ENCODE measurements at places on chromosomes 5 and 9.

GRCh38 chr9:113391917-113392316, 9.2 kb downstream of the ALAD start:
- no peak for DNase-seq

DNA sequence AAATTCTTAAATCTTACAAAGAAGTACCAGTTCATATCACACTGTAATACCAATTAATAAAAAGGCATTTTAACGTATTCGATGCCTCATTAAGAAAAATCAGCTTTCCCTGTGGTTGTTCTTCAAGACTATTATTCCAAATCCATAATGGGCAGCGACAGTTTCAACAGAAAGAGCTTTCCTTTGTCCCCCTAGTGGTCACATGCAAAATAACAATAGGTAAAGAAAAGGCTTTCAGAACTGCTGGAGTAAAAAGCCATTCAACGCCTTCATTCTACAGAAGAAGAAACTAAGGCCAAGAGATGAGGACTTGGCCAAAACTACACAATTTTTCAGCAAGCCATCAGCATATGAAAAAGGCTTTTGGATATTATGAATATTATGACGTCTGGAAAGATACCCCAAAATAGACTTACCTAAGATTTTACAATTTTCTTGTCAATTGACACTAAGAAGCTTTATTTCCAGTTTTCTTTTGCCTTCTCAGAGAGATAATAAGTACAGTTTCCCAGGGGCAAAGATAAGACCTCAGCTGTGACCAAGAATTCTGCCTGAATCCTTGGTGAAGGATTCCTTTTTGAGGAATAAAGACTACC, 6.7 kb upstream of the CDH6 start:
- DNase-seq, result no peak

- no peak for DNase-seq
Measured at GRCh38 chr5:58828258-58828657, 245.4 kb downstream of the RAB3C start.

GRCh38 chr9:105901514-105902109, 207.3 kb downstream of the TMEM38B start:
- DNase-seq, result peak; percentile 37

DNA sequence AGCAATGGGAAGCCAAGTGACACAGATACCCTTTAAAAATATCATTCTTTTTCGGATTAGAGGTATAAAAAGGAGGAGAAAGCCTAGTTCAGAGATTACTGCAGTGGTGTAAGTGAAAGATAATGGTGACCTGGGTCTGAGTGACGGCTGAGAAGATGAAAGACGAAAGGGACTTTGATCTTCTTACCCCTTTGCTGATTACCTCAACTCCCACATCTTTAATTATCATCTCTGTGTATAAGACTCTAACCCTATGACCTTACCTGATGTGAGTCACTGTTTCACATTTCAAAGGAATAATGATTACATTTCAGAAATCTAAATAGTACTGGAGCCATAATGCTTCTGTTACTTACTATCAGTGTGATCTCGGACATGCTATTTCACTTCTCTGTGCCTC, 21.4 kb upstream of the CCNO start:
- no peak for DNase-seq

- no peak for DNase-seq
Measured at GRCh38 chr9:89482056-89482851, 15.7 kb downstream of the SEMA4D start.

DNA sequence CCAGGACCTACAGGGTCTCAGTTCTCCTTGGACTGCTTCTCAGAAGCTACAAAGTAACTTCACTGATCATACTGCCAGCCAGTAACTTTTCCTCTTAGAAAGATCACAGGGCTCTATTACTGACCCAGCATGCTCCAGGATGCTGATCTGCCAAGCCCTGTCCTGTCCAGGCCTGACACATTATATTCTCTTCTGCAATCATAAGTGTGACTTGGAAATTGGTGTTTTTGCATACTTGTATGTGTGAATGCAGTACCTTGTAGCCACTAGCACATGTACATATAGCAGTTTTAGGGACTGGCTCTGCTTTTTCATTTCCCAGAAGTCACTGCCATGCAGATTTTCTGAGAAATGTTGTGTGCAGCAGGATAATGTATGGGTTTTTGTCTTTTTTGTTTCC, 40.1 kb upstream of the CCNH start:
- no peak for DNase-seq

DNA sequence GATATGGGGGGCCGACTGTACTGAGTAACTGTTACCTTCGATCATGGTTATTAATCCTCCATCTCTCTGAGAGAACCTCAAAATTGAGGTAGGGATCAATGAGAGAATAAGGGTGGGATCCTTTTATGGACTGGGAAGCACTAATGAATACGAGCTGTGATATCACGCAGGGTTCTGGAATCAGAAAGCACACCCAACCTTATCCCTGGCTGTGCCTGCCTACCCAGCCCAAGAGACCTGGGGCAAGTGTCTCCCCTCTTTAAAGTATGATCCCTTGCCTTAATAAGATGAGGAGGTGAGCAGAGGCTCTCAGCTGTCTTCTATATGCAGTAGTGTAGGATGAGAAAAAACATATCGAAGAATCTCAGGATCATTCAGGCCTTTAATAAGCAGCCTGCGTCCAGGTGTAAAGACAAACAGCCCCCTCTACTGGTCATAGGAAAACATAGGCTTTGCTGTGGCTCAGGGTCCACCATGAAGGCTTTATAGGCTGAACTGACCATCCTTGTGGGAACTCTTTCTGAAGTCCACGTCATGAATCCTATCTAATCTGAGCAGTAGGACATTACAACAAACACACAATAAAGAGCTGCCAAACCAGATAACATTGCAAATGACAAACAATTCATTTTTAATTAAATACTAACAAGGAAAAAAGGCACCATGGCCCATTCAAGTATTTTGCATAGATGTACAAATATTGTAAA, 16.8 kb downstream of the NIPAL4 start:
- no peak for DNase-seq

DNA sequence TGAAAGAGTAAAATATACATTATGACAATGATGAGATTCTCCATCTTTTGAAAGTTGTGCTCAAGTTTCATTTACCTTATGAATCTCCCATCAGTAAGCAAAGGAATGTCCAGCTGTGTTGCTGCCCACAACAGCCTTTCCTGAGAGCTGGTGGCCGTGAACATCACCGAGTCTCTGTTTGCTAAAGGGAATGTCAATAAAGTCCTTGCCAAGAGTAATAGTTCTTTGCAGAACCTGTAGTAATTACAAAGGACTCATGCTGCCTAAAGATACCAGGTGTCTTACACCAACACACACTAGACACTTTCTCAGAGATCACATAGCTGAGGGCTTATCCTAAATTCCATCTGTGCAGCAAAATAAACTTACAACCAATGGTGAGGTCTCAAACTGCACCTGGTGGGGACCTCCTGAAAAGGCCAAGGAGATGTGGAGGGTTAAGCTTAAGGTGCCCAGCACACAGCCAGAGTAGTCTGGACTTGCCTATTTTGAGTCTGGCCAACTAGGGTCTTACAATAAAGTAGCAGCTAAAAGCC, 111.1 kb upstream of the DAPK1 start:
- no peak for DNase-seq

DNA sequence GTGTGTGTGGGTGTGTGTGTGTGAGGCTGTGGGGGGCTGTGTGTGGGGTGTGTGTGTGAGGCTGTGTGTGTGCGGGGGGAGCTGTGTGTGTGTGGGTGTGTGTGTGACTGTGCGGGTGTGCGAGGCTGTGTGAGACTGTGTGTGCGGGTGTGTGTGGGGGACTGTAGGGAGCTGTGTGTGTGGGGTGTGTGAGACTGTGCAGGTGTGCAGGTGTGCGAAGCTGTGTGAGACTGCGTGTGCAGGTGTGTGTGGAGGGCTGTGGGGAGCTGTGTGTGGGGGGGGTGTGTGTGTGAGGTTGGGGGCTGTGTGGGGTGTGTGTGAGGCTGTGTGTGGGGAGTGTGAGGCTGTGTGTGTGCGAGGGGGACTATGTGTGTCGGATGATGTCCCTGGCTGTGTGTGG, 23.2 kb downstream of the AHRR start:
- no peak for DNase-seq

DNA sequence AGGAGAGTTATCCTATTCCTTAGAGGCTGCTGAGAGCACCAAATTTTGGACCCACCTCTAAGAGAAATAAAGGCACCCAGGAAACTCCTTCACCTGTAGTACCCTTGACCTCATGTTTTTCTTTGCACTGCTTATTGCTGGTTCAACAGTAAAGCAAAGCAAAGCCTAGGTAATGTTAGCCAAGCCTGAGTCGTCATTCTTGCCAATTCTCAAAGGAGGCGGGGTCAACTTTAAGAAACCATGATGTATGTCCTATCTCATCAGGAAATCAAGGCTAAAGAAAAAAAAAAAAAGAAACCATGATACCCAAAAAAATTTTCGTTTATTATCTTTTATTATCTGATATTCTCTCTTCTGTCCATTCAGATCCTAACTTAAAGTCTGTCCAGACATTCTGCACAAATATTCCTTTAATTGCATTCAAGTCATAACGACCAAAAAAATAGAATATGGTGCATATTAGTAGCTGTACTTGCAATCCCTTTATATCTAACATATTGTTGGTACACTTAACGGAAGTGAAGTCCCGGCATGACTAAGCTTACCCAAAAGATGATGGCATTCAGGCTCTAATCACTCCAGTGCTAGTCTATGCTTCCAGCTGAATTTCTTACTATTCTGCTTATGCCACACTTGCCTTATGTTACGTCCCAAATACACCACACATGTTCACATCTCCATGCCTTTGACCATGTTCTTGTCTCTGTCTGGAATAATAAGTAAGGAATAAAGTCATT, 1.8 kb downstream of the AUH start:
- DNase-seq, result no peak

DNA sequence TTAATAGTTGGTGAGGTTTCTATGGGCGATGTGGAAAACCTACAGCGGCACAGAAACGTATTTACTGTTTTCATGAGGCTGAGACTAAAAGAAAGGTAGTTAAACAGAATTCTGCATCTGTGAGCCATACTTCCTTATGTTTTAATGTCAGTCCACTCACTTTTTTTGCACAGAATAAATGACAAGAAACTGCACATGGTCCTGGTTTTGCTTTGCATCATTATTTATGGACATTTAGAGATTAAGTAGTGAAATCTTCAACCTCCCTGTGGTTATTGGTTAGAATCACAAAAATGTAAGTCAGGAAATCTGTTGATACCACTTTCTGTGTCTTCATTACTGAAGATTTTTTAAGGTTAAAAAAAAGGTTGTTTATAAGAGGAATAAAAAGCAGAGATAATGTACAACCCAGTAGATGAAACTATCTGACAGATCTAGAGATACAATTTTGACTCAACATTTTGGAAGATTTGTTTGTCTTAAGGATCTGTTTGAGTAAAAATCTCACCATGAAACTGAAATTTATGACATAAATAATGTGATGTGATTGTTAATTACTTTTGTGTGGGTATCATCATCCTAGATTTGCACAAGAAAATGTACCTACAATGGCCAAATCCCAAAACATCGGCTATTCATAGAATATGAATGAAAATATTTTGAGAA, 2.4 kb downstream of the PRR16 start:
- no peak for DNase-seq

DNA sequence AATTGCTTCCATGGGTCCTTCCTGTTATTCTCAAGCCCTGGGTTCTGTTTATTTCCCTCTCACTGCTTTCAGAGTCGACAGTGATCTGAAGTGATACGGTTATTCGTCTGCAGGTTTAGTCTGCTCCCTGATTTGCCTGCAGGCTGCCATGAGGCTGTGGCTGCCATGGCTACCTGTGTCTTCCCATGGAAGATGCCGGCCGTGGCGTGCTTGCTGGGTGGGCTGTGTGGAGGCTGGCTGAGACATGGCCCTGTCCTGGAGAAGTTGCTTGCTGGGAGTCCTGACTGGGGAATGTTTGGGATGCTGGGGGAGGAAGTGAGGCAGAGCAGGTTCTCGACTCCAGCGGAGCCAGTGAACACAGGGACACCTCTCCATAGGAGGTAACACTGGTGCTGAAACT, 104.1 kb upstream of the TBC1D2 start:
- DNase-seq, result no peak

- DNase-seq, result no peak
Measured at GRCh38 chr5:91143840-91144239, 239.3 kb downstream of the ARRDC3 start.

GRCh38 chr5:172740428-172741205, 30.4 kb downstream of the DUSP1 start:
- no peak for DNase-seq

DNA sequence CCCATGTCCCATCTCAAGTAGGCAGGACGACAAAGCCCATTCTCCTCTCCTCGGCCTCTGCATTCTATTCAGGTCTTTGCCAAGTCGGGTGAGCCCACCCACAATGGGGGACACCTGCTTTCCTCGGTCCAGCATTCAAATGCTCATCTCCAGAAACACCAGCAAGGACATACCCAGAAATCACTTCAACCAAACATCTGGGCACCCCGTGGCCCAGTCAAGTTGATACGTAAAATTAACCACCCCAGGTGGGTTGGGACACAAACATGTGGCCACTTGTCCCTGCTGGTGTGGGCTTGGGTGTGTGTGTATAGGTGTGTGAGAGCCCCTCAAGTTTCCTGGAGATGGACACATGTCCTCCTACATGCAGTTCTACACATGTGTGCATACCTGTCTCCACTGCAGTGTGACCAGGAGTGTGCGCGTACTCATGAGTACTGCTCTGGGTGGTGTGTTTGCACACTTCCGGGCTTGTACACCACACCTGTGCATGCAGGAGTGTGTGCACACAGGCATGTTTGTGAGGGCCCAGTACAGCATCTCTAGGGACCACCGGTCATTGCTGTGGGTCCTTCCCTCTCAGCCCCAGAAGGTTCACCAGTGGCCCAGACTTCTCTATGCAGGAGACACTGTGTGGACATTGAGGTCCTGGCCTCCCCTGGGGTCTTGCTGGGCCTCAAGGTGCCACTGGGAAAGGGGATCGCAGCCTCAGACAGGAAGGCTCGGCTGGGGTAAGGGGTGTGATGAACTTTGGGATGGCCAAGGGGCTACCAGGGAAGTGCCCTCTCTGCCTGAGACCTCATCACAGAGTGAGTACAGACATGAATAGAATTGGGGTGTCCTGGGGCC, 35.4 kb upstream of the RXRA start:
- no peak for DNase-seq

DNA sequence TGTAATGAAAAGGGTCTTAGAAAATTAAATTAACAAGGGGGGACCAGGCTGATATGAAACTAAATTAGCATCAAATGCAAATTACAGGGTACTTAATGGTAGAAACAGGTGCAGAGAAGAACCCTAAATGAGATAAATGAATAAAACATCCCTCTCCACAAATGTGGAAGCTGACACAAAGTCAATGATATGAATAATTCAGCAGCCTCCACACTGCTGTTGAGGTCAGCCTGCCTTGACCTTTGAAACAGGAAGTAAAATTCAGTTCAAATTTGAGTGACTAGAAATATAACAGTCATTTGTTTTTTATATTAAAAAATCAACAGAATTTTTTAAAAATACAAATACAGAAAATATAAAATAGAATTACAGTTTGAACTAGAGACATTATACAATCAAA, 40.0 kb downstream of the EBF1 start:
- DNase-seq, result no peak
